Astrocyte (in vitro differentiated cells and primary cell): ENCODE measurements at places on chromosomes 5 and 9.

DNA sequence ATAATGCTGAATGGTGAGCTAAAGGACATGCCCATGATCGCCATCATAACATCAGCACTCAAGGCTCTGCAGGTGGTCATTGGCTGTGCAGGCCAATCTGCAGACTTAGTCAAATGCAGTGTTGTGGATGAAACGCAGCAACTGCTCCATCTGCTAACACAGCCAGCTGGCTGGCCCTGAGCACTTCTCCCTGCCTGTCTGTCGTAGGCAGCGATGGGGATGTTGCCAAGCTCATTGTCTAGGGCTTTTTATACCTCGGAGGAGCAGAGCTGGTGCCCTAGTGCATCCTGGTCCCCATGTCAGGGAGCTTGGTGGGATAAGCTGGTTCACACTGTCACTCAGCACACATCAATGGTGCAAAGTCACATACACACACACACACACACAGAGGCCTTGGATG, 189.4 kb downstream of the TENT4A start:
- DNase-seq: no peak

DNA sequence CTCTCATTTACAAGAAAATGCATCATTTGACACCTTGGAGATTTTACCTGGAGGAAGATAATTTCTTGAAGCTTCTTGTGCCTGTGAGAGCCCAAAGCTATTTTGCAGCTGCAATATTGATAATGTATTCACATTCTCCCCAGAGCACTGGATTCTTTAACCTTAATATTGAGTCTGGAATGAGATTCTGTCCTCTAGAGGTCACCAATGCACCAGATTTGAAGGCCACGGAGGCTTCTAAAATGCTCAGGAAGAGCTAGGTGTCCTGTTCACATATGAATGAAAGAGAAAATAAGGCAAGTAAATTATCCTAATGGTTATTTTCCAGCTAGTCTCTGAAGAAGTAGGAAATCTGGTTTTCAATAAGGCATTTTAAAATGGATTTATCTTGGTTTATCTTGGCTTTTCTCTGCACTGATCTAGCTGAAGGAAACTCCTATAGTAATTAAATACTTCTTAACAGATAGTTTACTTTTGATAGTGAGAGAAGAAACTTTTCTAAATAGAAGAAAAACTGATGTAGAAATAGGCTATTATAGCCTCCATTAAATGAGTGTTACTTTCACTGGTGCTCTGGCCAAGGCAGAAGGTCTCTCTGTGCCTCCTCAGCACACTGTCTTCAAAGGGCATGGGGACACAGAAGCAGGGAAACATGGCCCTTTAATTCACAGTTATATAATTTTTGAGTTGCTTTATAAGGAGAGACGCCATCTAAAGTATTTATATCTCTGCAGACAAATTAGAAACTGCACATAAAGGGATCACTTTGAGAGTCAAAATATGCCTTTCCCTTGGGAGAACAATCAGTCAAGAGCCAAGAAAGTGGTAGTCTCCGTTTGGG, 297.0 kb upstream of the ACTBL2 start:
- peak; percentile 62 for DNase-seq

- peak; percentile 6 for DNase-seq
Measured at GRCh38 chr9:100352201-100352726, 478 bp downstream of the TEX10 start.

DNA sequence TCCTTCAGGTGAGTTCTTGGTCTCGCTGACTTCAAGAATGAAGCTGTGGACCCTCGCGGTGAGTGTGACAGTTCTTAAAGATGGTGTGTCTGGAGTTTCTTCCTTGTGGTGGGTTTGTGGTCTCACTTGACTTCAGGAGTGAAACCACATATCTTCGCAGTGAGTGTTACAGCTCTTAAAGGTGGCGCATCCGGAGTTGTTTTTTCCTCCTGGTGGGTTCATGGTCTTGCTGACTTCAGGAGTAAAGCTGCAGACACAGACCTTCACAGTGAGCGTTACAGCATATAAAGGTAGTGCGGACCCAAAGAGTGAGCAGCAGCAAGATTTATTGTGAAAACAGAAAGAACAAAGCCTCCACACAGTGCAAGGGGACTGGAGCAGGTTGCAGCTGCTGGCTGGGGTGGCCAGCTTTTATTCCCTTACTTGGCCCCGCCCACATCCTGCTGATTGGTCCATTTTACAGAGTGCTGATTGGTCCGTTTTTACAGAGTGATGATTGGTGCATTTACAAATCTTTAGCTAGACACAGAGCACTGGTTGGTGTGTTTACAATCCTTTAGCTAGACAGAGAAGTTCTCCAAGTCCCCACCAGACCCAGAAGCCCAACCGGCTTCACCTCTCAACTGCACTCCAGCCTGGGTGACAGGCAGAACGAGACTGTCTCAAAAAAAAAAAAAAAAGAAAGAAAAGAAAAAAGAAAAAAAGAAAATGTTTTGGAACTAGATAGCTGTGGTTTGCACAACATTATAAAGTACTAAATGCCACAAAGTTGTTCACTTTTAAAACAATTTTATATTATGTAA, 9.1 kb upstream of the ERMP1 start:
- peak; percentile 10 for DNase-seq

- peak; percentile 93 for DNase-seq
Measured at GRCh38 chr5:36573438-36573837, 33.0 kb upstream of the SLC1A3 start.

- no peak for DNase-seq
Measured at GRCh38 chr5:150266871-150267291, 22.7 kb downstream of the CAMK2A start.

GRCh38 chr5:141672841-141673813, 8.9 kb downstream of the ARAP3 start:
- no peak for DNase-seq

GRCh38 chr5:63916786-63917185, 45.5 kb downstream of the HTR1A start:
- peak; percentile 2 for DNase-seq

DNA sequence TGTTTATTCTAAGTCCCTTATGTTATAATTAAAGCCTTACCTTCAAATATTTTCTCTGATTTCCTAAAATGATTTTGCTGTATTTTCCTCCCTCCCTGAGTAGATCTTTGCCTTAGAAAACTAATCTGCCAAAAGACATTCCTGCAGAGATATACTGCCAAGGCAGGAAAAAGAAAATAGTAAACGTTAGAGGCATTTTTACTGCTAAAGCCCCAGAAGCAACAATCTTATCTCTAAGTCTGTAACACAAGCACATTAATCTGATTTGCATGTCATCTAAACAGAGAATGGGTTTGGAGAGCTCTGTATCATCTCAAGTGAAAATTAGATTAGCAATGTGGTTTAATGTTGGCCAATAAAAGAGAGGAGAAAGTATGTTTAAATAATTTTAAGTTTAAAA, 847.7 kb downstream of the MAT2B start:
- peak; percentile 86 for DNase-seq

GRCh38 chr5:4246447-4246846, 650.8 kb downstream of the IRX1 start:
- DNase-seq: no peak

DNA sequence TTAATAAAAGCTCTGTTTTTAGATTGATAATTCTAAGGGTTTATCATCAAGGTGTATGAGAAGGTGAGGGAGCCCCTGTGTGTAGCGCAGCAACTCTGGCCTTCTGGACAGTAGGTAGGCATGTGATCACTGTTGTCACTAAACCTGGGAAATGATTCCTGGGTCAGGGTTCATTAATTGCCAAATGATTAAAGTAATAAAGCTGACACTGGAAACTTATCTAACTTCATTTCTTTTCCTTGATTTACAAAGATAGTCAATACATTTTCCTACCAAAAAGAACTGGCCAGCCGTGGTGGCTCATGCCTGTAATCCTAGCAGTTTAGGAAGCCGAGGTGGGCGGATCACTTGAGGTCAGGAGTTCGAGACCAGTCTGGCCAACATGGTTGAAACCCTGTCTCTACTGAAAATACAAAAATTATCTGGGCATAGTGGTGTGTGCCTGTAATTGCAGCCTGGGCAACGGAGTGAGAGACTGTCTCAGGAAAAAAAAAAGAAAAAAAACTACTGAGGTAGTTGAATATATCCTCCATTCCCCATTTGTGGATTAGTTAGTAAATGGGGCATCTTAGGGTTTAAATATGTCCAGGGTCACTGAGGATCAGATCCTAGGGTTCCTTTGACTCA, 2.4 kb downstream of the EHMT1 start:
- no peak for DNase-seq

DNA sequence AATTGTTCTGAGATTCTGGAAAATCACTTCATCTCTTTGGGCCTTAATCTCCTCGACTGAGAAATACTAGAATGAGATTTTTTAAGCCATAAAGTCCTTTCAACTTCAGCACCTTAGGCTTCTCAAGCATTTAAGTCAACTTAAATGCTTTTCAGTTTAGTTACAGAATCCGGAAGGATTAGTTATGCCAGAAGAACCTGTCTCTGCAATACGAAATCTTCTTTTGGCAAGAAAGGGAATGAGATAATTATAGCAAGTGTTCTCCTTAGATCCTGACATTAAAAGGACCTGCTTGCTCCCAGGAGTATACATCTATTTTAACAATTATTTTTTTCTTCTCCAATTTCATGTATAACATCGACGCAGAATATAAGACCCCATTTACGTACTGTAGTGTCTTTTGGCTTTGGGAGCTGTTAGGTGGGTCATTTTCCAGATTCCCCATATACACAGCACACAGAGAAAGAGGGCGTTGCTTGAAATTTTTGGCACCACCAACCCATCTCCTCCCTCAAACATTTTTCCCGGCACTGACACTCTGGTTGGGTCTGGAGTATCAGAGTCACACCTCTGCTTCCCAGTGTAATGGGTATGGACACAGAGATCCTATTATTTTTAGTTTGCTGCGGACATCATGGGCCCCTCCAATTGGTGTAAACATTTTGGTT, 43.6 kb upstream of the CLINT1 start:
- DNase-seq: no peak

GRCh38 chr9:33300546-33300945, 10.2 kb downstream of the NFX1 start:
- no peak for DNase-seq

DNA sequence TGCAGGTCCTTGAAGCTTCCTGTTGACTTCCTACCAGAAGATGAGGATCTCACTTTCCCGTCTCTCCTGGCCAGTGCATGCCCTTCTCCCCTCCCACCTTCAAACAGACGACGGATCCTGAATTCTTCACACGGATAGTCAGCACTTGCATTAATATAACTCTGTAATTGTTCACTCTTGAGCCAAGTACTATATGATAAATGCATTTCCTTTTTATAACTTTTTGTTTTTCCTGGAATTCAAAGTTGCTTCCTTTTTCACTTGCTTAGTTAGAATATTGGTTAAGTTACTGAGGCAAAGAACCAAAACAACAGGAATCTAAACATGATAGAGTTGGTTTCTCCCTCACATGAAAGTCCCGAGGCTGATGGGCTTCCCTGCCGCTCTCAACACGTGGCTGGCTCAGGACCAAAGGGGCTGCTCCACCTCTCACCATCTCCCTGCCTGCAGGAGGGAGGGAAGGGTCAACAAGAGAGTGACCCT, 20.2 kb upstream of the EGFL7 start:
- DNase-seq: no peak

GRCh38 chr5:51664491-51665250, 281.4 kb downstream of the ISL1 start:
- DNase-seq: no peak

- peak; percentile 42 for DNase-seq
Measured at GRCh38 chr5:119323601-119324000, 32.2 kb upstream of the TNFAIP8 start.

DNA sequence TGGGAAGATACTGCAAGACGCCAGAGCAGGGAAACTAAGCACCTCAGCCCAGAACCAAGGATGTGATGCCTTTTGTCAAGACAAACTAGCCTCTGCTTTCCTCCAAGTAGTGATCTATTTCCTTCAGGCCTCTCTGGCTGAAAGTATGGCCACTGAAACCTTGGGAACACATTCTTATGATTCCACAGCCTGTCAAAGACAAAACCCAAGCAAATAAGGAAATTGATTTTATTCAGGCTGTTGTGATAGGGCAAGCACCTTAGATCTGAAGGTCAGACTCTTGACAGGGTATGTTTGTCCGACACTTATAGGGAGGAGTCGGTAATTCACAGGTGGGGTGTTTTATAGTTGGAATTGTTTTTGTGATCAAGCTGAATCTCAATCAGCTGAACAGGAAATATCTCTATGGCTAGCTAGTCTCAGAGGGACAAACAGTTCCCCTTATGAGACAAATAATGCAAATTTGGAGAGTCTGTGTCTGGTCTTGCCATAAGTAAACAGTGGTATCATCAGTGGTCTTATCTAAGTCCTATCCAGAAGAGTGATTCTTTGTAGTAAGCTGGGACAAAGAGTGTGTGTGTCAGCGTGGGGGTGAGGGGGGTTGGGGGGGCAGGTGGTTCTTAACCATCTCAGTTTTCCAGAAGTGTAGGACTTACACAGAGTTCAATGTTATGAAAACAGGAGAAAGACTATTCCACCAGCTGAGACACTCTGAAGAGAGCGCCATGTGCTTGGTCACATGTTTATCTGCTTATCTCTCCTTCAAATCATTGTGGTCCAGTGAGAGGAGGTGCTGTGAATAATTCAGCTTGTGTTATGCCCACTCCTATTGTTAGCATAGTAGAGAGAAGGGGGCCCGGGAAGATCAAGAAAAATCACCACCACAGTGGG, 6.7 kb upstream of the ZCCHC10 start:
- DNase-seq: peak; percentile 20

GRCh38 chr9:79300068-79300467, 271.7 kb upstream of the TLE4 start:
- no peak for DNase-seq

DNA sequence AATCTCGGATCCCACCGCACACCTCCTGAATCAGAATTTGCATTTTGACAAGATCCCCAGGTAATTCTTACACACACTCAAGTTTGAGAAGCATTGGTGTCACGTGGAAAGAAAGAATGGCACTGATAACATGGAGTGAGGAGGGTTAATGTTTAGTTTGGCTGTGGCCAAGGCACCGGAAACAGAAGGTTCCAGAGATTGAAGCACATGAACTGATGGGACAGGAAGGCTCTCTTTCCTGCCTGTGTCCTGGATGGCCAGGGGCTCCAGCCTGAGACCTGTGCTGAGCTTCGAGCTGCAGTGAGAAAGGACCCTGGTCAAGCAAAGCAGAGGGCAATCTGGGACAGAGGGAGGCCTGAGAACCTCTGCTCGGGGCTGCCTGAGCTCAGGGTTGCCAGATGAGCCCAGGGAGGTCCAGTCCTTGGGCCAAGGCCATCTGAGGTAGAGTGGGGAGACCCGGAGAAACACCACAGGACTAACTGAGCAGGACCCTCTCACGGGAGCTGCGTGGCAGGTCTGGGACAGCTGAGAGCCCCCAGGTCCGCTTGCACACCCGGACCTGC, 27.3 kb downstream of the AFAP1L1 start:
- no peak for DNase-seq

DNA sequence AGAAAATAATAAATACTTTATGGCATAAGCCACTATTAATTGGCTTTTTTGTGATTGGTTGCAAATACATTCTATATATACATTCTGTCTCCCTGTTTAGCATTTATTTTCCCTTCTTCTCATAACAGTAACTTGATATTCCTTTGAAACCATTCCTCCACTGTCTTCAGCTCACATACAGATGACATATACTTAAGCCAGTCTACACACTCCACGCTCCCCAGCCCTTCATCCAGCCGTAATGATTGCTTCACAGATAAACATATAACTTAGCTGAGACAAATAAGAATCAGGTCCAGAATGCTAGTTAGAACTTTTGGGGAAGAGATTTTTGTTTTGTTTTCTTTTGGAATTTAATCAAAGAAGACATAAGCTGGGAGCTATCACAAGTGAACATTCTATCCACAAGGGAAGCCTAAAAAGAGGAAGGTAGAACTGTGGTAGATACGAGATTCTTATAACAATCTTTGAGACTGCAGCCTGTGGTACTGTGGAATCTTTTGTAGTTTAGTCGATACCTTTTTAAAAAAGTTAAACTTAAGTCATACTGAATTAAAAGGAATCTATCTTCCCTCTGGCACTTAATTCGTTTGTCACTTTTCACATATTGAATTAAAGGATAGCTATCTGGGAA, 365.1 kb upstream of the PRR16 start:
- DNase-seq: no peak
